ENCODE measurements at places on chromosomes 5 and 9.

DNA sequence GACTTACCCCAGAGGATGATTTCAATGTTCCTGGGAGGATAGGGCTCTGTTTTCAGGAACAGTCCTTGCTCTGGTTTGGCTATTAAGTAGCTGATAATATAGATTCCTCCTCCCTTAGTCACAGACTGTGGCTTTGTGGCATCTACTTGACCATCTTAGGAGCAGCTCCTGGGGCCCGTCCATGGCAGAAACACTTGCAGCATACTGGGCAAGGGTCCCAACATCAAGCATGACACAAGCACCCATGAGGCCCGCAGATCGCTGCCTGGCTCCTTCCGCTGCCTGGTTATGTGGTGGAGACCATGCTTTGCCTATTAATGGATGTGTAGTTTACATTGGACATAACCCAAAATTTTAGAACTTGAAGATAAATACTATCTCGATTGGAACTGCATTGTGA lies 170.1 kb downstream of the ICE1 start:
- no peak for DNase-seq

DNA sequence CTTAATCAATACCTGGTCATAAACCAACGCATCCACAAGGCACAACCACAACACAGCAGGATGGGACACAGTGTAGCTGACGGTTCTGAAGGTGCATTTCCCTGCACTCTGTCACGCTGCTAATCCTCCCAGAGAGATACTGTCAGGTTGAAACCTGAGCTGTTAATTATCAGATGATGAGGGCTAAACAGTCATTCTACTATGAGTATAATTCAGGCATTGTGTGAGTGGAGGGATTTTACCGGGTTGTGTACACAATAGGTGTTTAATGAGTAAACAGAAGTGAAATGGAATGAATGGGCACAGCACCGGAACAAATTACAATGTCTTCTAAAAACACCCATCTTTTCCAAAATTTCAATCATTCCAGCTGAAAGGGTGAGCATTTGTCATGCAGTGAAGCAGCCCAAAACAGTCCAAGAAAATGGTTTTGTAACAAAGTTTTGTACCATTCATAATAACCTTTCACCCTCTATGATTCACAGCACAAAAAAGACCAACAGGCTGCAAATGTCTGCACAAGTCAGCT lies 71.5 kb downstream of the ABCA1 start:
- DNase-seq = no peak

- no peak for DNase-seq
These were observed 61.4 kb upstream of the ZSWIM6 start for GRCh38 chr5:61270510-61271165.

DNA sequence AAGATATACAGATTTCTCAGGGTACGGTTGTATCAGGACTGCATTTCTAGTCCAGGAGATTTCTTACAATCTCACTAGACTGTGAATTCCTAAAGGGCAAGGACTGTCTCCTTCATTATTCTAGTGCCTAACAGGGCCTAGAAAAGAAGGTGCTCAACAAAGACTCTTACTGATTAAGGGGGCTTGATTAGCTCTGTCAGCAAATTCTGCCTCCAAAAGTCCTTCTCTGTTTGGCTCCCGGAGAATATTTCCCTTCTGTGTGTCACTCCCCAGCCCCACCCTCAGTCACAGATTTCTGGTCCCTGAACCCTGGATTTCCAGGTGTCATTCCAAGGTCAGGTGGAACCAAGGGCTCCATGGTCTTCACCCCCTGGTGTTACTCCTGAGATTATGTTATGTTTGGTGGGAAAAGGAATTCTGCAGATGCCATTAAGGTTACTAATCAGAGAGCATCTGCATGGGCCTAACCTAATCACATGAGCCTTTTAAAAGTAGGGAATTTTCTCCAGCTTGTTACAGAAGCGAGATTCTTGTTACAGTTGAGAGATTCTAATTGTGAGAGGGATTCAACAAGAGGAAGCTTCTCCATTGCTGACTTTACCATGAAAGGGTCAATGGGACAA lies 167.7 kb upstream of the LHFPL2 start:
- DNase-seq = no peak

GRCh38 chr5:14263699-14264098 lies 120.6 kb downstream of the TRIO start:
- DNase-seq = no peak

DNA sequence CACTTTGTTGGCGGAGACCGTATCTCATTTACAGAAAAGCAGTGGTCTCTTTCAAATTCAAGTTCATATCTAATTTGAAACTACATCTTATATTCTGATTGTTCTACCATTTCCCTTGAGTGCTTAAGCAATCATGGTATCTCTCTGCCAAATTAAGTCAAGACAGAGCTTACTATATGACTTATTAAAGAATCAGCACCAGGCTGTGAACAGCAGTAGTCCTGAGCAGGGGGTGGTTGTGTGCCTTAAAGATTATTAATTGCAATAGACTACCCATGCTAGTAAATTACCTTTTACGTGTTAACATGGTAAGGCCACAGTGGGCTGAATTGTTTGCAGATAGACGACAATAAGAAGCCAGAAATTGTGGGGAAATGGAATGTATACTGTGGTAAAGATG lies 21.5 kb downstream of the SNCAIP start:
- DNase-seq = no peak
